ENCODE measurements at places on chromosomes 6 and 20.

GRCh38 chr6:75126518-75126917 lies 79.3 kb downstream of the COL12A1 start:
- no peak for DNase-seq

GRCh38 chr6:148440877-148441453 lies 98.3 kb downstream of the SASH1 start:
- peak; percentile 27 for DNase-seq

DNA sequence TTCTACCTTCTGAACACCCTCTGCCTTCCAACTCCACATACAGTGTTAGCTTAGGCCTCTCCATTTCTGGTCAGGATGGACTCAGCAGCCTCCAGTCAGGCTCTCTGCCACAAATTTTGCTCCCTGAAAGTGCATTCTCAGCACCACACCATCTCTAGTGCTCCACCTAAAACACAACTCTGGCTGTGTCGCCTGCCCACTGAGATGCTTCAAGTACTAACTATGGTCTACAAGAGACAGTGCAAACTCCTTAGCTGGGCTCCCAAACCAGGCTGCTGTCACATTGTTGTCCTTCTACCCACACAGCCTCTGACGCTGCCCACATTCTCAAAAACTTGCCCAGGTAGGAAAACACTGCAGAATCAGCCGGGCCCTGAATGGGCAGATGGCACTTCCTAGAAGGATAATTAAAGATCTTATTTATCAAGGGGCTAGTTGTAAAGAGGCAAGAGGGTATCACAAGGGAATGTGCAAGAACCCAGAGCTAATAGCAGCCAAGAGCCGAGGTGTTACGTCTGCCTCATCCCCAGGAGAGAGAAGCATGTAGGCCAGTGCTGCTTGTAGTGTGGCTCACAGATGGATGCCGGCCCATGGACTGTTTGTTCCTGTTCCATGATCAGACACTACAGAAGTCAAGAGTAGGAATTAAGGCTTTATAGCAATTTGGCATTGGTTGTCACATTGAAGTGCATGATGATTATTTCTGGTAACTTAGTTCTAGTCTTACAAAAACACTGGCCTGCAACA lies 189.7 kb downstream of the LRFN2 start:
- DNase-seq: no peak

- peak; percentile 40 for DNase-seq
These were observed 25.8 kb downstream of the SLC2A12 start for GRCh38 chr6:134026597-134026996.

DNA sequence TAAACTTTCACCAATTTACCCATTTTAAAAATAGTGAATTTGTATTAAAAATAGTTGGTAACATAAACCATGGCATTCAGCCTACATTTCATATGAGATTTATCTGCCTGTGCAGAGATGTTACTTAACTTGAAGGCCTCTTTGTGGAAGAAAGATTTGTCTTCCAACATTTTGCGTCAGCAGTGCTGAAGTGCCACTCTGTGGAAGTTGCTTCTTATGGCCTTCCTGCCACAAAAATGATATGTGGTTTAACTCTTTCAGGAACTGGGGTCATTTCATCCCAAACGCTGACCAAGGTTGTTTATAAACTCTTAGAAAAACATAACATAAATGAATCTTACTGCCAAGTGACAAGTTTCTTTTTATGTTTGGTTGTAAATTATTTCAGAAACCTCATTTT lies 246.8 kb downstream of the ARID1B start:
- DNase-seq: no peak

DNA sequence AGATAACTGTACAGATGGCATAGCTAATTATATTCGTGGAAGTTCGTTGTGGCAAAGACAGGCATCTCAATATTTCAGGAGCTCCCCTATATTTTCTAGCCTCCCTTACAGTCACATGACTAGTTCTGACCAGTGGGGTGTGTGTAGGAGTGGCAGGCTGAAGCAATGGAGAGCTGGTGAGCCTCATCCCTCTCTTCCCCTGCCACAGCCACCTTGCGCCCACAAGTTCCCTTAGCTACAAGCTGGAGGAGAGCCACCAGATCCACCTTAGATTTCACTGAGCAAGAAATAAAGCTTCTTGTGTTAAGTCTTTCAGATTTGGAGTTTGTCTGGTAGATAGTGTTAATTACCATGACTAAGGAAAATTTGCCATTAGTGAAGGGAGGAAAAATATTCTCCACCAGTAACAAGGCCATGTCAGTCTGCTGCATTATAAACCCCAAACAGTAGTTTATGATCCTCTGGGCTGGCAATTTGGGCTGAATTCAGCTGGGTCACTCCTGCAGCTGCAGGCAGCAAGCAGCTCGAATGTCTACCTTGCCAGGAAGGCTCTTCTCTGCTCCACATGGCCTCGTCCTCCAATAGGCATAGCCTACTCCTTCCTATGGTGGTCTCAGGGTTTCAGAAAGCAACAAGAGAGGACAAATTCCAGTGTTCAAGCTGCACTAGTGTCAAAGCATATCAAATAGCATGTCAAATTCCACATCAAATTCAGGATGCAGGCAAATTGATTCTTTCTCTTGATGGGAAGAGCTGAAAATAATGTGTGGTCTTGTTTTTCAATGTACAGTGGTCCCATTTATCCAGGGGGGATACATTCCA lies 7.4 kb upstream of the RBCK1 start:
- no peak for DNase-seq

DNA sequence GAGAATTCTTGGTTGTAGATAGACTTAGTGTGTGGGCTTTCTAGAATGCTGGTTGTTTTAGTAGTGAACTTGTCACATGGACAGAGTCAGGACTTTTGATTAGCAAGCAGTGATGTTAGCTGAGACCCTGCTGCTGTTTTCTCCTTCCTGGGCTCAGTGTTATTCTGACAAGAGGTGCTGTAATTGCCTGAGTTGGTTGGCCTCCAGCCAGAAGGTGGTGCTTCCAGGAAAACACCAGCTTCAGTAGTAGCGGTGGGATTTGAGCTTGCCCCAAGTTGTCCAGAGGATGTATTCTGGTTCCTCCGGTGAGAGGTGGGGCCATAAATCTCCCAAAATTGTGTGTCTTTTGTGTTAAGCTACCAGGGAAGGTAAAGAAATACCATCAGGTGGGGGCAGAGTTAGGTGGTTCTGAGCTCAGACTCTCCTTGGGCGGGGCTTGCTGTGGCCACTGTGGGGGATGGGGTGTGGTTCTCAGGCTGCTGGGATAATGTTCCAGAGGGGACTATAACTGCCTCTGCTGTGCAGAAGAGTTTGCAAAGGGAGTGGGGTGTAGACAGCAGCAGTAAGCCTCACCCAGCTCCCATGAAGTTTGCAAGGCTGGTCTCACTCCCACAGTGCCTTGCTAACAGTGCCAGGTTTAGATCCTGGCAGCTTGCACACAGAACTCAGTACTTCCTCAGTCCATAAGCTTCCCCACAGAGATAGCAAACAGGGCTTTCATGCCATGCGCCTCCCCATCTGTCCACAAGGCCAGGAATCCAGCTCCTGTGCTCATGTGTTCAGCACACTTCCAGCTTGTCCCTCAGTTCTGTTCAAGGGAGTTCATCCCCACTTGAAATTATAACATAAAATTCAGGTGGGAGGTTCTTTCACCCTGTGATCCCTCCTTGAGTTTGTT lies 278.4 kb upstream of the PTCHD4 start:
- DNase-seq: no peak
